Psoas muscle (tissue), 8 donors: ENCODE measurements at places on chromosomes 13 and 19. TPM values are rescaled to one million over a fixed set of nuclear protein-coding genes. Genes with fewer than 3 reads are reported as not detected.

GRCh38 chr13:46961719-46962118 is 64.9 kb upstream of the HTR2A start:
- DNase-seq, result no peak
- no peak overlapping the region for H3K27ac ChIP-seq
- H3K27me3 ChIP-seq, result no peaks in the 10 kb centered on the region
- H3K36me3 ChIP-seq, result no peaks in the 10 kb centered on the region
- H3K4me1 ChIP-seq, result no peaks in the 10 kb centered on the region

DNA sequence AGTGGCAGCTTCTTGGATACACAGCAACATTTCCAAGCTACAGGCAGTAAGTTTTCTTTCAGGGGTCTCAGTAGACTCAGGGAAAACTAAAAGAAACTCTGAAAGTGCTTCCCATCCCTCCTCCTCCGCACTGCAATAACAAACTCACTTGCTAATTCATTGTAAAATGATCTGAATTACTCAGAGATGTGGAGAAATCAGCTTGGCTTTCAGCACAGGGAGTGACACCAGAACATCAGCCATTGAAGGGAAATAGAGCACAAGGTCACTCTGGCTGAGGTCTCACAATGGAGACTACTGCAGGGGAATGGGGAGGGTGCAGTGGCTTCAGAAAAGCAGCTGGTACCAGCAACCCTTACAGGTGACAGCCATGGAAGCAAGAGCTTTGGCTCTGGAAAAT is 137.3 kb upstream of the SERP2 start:
- no peak for DNase-seq
- no peaks in the 10 kb centered on the region for H3K27me3 ChIP-seq
- H3K4me3 ChIP-seq, result no peak overlapping the region
- H3K4me1 ChIP-seq, result peaks cover 52% of the 10 kb centered on the region
- H3K36me3 ChIP-seq, result no peaks in the 10 kb centered on the region

DNA sequence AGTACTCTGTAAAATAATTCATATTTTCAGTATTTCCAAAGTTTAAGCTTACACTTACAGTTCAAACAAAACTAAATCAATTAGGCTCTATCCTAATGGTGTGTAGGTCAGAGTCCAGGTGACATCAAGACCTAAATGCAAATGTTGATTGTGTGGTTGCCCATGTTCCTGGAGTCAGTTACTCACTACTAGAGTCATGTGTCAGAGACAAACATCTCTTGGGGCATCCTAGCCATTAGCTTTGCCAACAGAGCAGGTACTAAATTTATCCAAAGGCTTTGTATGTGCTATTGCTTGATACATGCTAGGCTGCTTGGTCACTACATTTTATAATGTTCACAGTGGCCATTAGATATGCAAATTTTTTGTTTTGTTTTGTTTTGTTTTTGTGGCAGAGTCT is 11.7 kb downstream of the SPRY2 start:
- H3K36me3 ChIP-seq, result no peaks in the 10 kb centered on the region
- no peak overlapping the region for H3K4me3 ChIP-seq
- H3K27me3 ChIP-seq, result no peaks in the 10 kb centered on the region
- peak overlapping the region; percentile 34 for H3K27ac ChIP-seq
- no peak for DNase-seq

Gene FCER2
- total RNA-seq, result not detected

Gene ZNF548
- total RNA-seq, result 5.6 TPM
